ENCODE measurements at places on chromosomes 4 and X.

- no peak for DNase-seq
Observed at GRCh38 chr4:103498161-103499070, 221.4 kb downstream of the TACR3 start.

DNA sequence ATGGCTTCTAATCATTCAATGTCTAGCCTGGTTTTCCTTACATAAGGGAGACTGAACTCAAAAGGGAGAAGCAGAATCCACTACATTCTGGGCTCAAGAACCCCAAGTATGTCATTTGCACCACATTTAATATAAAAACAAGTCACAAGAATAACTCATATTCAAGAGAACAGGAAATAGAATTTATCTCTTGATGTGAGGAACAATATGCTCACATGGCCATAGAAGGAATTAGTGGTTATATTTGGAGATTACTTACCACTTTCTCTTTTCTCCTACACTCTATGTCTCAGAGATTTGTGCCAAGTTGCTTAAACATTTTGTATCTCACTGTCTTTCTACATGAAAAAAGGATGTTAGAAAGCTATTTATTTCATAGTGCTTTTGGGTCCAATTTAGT, 922.6 kb upstream of the PABPC4L start:
- DNase-seq = no peak

DNA sequence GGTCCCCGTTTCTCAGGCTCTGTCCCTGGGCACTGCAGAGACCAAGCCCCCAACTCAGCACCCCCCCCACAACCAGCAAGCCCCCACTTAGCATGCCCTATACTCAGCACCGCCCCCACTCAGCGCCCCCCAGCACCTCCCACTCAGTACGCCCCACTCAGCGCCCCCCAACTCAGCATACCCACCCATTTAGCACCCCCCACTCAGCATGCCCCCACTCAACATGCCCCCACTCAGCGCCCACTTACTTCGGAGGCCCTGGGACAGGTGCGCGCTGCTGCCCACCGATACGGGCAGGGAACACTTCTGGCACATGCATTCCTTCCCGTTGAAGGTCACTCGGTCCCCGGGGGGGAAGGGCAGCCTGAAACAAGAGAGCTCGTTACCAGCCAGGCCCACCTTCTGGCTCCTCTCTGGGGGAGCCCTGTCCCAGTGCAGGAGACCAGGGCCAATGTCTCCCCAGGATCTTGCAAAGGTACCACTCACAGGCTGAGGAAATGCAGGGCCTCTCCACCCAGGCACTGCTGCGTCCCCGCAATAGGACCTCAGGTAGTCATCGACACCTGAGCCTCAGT, 70.6 kb downstream of the ABLIM2 start:
- DNase-seq = no peak

- no peak for DNase-seq
Observed at GRCh38 chr4:189050643-189051042, 890.0 kb upstream of the FRG1 start.

DNA sequence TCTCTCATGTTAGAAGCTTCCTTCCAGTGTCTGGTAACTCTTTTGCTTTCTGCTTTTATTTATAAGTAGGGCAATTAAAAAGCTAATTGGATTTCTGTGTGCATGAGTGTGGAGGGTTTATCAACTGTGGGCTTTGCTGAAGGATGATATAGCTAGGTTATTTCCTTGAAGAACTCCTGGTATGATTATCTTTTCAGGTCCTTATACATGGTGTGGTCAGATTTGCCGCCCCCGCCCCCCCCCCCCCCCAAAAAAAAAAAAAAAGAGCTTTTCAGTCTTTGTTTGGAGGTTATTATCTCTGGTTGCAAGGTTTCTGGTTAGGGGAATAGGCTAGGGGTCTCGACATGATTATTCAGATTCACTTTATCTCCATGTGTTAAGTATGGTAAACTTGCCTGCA, 35.9 kb downstream of the MOB1B start:
- no peak for DNase-seq

- no peak for DNase-seq
Observed at GRCh38 chrX:148416931-148417330, 83.5 kb upstream of the AFF2 start.

DNA sequence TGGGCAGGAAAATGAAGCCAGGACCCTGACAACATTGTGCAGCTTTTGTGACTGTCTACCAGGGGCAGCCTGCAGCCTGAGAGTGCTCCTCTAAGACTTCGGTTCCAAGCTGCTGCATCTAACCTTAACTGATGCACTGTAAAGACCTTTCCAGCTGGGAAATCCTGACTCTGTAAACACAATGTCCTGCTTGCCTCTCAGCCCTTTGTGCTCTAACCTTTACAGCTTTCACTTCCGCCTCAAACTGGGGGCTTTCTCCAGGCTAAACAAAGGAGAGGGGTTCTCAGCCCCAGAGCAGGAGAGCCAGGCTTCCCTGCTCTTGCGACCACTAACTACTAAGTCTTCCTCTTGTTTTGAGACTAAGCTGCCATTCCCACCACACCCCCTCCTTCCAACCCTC, 19.3 kb upstream of the RASL11B start:
- DNase-seq = no peak

DNA sequence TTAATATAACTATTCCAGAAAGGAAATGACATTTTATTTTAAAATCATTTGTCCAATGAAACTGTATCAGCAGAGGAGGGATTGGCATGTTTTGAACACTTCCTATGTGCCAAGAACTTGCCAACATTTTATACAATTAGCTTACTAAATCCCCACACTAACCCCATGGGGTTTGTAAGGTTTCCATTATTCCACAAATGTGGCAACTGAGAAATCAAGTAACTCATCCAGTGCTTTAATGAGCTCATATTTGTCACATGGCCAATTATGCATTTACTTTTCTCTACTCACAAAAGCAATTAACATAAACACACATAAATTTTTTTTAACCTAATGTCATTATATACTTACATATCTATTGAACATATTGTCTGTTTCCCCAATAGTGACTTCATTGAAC, 37.3 kb downstream of the MANBA start:
- DNase-seq = no peak

DNA sequence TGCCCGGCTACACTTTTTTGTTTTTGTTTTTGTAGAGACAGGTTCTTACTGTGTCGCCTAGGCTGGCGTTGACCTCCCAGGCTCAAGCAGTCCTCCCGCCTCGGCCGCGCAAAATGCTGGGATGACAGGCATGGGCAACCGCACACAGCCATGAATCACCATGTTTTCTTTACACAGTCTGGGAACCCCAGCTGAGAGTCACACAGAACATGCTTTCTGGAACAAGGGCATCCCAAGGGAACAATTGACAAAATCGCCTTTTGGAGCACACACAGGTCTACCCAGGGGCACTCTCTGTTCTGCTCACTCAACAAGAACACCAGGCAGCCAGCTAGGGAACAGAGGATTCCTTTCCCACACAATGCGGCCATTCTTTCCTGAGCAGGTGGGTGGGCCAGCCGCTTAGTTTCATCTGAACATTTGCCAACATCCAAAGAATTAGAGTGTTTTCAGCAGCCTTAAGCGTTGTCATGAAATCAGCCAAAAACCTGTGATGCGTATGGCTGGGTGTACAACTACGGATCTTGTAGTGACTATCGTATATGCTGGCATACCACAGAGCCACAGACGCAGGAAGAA, 15.7 kb downstream of the PRKX start:
- peak; percentile 27 for DNase-seq

- DNase-seq = no peak
Observed at GRCh38 chrX:56974408-56974807, 20.9 kb downstream of the SPIN3 start.

- no peak for DNase-seq
Observed at GRCh38 chr4:115357776-115358175, 244.4 kb upstream of the NDST4 start.

DNA sequence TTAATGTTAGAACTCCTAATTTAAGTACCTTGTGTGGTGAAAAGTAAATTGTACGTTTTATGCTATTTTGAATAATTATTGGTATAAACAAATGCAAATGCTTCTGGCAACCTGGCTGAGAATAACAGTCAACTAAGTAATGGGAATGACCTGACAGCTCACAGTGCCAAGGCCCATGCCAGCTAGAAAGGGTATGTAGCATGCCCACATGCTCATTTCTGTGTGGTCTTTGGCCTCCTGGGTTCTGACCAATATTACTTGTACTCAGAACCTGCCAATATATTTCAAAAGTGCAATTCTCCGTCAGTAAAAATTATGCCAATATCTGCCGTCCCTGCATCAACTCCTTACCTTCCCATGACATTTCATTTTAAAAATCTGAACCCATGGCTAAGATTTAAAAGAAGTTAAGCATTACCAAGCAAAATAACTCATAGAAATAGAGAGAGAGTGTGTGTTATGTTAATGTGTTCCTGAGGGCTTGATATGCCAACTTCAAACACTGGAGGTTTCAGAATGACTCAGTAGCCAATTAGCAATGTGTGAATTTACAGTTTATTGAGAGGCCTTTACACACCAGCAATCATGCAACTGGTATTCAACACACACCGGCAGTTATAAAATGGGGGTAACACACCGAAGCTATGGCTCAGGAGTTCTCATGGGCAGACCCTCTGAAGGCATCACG, 820.8 kb downstream of the FSTL5 start:
- DNase-seq = no peak

- no peak for DNase-seq
Observed at GRCh38 chrX:120740072-120740471, 110.2 kb upstream of the C1GALT1C1 start.

GRCh38 chr4:152164561-152164960, 371.3 kb downstream of the FBXW7 start:
- DNase-seq = no peak

DNA sequence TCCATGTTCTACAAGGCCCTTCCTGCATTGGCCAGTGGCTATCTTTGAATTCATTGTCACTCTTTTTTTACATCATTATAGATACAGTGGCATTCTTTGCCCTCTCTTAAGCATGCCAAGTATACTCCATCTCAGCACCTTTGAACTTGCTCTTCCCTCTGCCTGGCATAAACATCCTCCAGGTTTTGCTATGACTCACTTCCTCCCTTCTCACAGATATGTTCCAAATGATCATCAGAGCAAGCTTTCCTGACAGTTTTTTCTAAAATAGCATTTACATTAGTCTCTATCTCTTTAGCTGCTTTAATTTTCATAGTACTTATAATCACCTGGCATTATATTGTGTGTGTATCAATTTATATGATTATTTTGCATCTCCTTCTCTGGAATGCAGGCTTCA, 553.3 kb upstream of the MAGEB2 start:
- DNase-seq = no peak

- DNase-seq = no peak
Observed at GRCh38 chr4:106367072-106367471, 1.5 kb downstream of the GIMD1 start.

GRCh38 chrX:118579417-118579816, 83.8 kb downstream of the DOCK11 start:
- no peak for DNase-seq

GRCh38 chrX:118221270-118221669, 104.7 kb upstream of the KLHL13 start:
- peak; percentile 21 for DNase-seq

GRCh38 chr4:134345244-134345643, 143.7 kb upstream of the PABPC4L start:
- DNase-seq = no peak

GRCh38 chr4:184200296-184200695, 17.4 kb downstream of the ENPP6 start:
- DNase-seq = no peak

GRCh38 chr4:155772459-155773195, 13.8 kb downstream of the GUCY1B1 start:
- no peak for DNase-seq

DNA sequence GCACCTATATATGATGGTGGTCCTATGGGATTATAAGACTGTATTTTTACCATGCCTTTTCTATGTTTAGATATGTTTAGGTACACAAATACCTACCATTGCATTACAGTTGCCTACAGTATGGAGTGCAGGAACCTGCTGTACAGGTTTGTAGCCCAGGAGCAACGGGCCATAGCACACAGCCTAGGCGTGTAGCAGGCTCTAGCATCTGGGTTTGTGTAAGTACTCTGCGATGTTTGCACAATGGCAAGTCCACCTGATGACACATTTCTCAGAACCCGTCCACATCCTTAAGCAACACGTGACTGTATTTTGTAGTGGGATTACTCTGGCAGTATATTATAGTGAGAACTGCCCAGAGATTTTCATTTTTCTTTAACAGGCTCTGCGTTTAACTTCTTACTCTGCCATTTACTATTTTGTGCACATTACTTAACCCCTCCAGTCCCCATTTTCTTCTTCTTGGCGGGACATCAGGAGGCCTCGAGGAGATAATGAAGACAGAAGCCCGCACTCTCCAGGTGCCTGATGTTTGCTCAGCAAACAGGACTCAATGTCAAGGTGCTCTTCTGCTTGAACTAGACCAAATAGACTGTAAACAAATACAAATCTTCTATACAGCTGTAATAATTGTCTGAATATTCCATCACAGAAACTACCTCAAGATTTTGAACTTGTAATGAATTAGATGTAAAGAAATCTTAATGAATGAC, 102.0 kb upstream of the PDLIM3 start:
- DNase-seq = no peak

DNA sequence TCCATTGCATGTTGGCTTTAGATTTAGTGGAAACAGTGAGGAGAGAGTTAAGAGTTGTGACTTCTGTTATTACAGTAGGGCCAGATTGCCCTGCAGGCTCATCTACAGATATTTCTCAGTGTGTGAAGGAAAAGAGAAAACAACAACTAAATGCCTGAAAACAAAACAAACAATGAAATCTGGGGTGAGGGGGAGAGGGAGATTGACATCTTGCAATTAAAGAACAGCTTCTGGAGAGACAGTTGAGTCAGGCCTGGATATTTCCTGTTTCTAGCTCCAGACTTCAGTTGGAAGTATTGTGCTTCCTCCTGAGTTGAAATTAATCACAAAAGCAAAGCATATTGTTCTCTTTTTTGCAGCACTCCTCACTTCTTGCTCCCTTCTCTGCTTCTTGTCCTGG, 108.3 kb upstream of the SCML1 start:
- DNase-seq = no peak

- no peak for DNase-seq
Observed at GRCh38 chr4:175509320-175509719, 302.7 kb downstream of the GPM6A start.

GRCh38 chr4:93031431-93032098, 727.8 kb downstream of the GRID2 start:
- DNase-seq = no peak

GRCh38 chr4:19259920-19260319, 991.8 kb upstream of the SLIT2 start:
- DNase-seq = no peak

DNA sequence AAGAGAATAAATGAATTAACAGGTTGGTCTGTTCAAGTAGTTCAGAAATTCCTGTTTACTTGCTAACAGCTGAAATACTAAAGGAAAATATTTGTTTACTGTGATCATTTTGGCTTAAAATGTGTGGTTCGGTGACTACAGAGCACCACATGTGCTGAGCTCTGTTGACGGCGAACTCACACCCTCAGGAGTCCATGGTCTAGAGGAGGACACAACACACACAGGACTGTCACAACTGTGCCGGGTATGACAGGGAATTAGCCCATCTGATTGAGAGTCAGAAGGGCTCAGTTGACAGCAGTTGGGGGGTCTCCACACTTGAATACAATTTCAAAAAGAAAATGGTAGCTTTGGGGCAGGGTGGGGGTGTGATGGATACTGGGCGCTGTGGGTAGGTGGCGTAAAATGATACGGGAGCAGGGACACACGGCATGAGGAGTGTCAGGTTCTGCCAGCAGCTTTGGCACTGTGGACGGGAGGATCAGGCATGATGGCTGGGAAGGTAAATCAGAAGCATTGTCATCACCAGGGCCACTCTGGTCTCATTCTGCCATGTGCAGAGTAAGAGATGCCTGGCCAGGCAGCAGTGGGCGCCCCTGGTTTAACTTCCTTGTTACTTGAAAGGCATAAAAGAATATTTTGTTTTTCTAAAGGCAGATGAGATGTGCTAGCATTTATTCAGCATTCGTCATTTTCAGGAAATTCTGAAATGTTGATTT, 33.3 kb downstream of the CLDN22 start:
- DNase-seq = no peak

All from pancreas (tissue), 10 donors.